ENCODE measurements at places on chromosomes 2 and 18.

GRCh38 chr2:2333076-2333475 is 2.0 kb upstream of the MYT1L start:
- no peak for DNase-seq

DNA sequence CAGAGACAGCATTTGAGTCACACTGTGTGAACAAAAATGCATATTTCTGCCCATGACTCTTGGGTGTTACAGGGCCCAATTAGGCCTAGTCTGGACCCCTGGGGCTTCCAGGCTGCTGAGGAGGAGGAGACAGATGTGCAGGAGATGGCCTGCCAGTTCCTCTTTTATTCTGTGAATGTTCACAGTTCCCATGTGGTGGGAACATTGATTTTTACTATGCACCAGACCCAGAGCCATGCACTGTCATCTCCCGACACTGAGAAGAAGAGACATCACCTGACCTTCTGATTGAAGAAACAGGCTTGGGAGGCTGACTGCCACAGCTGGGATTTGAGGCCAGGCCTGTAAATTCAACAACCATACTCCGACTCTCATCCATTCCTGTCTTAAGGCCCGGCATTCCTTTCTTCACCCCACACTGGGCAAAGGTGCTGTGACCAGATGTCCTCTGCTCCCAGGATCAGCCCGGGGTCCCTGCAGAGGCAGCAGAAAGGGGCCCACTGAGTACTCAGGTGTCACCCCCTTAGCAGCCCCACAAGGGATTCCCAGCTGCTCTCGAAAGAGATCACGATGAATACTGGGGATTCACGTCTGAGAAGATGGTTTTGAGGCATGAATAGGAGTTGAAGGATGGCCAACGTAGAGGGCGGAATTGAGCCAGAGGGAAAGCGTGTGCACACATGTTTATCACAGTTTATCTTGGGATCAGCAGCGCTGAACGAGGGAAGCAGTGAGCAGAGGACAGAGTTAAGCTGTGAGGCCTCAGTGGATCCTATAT is 3.6 kb upstream of the TFCP2L1 start:
- DNase-seq, result no peak

GRCh38 chr2:238776003-238776760 is 71.7 kb upstream of the TWIST2 start:
- DNase-seq, result no peak

DNA sequence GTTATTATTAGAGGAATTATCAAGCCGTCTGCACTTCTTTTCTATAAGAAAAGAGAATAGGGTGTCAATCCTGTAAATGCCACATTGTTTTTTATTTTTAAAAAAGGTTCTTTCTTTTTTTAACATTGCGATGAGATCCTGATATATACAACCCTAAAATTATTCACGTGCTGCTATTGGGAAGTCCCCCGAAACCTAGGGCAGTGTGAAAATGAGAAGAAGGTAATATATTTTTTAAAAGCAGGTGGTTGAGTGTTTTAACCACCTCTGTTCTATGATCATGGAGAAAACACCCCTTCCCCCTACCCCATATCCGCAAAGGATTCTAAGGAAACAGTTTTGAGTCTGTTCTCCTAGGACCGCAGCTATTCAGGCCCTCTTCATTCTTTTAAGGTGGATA is 94.5 kb upstream of the KLHL14 start:
- no peak for DNase-seq

DNA sequence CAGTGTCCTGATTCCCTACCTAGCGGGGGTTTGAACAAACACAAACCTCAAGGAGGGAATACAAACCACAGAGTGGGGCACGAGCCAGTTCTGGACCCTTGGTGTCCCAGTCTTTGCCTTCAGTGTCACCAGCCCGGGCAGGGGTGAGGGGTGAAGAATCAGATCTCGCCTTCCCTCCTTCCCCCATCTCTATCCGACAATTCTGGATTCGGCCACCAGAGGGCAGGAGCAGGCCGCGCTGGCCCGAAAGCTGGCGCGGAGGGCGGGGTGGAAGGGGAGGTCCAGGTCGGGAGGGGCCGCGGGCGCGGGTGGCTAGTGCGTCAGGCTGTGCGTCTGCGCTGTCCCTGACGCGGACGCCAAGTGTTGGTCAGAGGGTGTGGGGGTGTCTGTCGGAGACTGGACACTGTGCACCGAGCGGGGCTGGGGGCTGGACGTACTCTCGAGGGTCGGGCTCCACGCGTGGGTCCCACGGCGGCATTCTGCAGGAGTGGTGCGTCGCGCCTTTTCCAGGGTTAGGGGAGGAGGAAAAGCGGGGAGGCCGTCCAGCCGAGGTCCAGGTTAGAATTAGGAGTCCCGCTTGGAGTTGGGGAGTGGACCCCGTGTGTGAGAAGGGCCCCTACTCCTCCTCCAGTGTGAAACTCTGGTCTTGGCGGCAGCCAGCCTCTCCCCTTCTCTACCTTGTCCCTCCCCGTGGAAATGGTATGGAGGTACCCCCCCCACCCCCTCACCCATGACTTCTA is 2.9 kb upstream of the CRYBA2 start:
- DNase-seq, result peak; percentile 74

DNA sequence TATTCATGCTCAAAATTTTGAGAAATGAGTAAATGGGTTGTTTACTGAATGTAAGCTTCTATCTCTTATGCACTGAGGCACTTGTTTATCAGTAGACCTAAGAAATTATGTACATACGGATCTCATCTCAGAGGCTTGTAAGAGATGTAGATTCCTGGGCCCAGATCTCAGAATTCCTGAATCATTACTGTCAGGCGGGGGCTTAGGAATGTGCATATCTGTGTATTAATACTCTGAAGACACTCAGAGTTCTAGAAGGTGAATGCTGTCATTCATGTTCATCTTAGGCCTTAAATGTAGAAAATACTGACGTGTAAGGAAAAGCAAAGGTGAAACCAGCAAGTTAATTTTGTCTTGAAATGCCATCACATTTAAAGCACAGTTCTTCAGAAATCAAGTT is 169.6 kb downstream of the FMNL2 start:
- DNase-seq, result no peak

DNA sequence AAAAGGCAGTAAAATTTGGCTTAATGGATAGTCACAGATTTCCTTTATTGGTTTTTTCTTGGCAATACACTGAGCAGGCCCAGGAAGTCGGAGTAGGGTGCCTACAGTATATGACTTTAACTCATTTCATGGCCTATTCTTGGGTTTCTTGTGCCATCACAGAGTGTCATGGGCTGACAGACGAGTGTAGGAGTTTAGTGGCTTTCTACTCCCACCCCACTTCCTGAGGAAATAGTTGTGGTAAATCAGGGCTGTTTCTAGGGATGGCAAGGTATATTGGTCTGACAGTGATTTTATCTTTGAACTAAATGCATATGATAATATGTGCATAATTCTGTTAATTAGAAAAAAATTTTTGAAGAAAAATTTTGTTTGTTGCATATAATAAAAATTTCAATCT is 100.1 kb downstream of the PLCL1 start:
- peak; percentile 33 for DNase-seq

- DNase-seq, result no peak
Observed at GRCh38 chr2:236863729-236864126, 222.0 kb upstream of the COPS8 start.

GRCh38 chr18:53850902-53851301 is 373.6 kb downstream of the MBD2 start:
- DNase-seq, result no peak

- DNase-seq, result no peak
Observed at GRCh38 chr2:4914551-4914950, 777.6 kb upstream of the SOX11 start.

DNA sequence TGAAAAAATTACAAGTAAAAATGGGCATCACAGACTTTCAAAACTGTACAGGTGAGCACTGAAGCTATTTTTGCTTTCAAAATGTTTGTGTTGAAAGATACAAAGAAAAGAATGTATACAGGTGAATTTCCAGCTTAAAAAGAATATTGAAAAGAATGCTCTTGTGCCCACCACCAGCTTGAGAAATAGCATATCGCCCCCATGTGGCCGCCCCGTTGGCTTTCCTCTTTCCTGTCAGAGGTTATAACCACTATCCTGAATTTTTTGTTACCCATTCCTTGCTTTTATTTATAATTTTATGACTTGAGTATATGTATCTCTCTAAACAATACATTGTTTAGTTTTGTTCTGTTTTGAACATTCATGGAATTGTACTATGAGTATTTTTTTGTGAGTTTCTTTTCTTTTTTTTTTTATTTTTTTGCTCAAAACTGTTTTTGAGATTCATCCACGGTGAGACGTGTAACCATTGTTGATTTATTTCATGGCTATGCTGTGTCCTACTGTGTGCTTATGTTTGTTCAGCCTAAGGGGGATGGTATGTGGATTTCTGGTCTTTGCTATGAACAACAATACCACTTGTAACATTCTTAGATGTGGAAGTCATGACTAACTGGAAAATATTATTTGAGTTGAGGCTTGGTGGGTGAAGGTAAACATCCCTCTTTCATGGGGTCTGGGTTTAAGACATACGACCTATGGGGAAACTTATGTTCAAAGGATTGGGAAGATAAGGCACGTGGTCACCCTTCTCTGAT is 11.6 kb downstream of the TRPM8 start:
- DNase-seq, result peak; percentile 4

DNA sequence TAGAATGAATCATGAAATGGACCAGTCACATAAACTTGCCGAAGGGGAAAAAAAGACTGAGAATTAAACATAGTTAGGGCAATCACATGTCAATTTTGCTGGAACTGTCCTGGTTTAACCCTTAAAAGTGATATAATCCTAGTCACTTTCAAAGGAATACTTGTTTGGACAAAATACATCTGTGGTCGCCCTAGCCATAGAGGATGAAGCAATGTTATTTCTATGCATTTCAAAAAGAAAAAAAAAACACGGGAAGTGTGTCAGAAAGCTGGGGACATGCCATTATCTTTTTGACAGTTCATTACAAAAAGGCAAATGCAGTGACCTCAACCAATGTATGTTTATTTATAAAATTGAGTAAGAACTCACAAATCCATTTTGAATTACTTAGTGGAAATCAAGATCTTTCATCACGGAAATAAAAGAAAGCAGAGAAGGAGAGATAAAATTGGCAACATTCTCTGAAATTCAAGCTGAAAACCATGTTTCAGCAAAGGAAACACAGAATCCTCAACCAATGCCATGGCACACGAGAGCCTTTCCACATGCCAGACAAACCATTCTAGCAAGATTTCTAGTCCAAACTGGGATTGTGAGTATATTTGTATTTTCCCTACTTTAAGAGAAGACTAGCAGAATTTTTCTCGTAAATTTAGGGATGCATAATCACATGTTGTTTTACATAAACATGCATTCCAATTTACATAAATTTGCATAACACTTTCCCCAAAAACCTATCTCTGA is 854.3 kb upstream of the ACVR2A start:
- DNase-seq, result no peak

- no peak for DNase-seq
Observed at GRCh38 chr2:101287303-101287702, 21.2 kb downstream of the RNF149 start.

DNA sequence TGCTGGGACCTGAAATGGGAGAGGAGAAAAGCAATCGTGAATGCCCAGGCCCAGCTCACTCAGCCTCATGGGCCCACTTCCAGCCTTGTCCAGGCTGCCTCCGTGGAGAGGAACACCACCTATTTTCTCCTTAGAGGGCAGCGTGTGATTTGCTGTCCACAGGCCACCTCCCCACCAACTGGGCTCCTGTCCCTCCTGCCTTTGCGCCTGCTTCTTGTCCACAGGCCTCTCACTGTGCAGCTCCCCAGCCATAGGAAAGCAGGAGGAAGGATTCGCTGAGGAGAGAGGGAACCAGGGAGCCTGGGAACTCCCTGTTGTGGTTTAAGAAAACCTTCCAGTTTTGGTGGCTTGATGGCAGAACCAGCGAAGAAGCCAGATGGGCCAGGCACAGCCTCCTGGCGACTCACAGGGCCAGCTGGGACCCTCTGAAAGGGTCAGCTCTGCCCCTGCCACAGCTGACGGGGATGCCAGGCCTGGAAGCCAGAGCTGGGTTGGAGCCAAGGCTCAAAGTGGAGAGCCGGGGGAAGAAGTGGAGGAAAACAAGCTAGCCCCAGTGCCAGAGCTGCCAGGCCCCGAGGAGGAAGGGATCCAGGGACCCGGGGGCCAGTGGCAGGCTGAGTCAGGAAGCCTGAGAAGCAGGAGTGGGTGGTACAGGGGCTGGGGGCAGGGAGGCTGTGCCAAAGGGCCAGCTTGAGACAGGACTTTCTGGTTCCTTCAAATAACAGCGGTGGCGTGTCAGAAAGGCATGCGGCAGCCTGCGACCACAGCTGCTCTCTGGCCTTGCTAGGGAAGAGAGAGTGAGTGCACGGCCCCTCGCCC is 9.9 kb downstream of the TMBIM1 start:
- DNase-seq, result no peak

DNA sequence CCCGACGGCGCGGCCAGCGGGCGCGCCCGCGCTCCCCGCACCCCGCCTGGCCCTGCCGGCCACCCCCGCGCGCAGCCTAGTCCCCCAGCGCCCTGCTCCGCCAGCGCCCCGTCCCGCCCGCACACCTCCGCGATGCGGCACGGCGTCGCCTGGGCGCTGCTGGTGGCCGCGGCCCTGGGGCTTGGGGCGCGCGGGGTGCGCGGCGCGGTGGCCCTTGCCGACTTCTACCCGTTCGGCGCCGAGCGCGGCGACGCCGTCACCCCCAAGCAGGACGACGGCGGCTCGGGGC is 232 bp downstream of the SNED1 start:
- DNase-seq, result no peak

- peak; percentile 26 for DNase-seq
Observed at GRCh38 chr2:181677912-181678586, 2.3 kb downstream of the NEUROD1 start.

- DNase-seq, result no peak
Observed at GRCh38 chr2:121095257-121096080, 189.5 kb downstream of the TFCP2L1 start.

- no peak for DNase-seq
Observed at GRCh38 chr18:5979176-5979888, 84.0 kb upstream of the TMEM200C start.

DNA sequence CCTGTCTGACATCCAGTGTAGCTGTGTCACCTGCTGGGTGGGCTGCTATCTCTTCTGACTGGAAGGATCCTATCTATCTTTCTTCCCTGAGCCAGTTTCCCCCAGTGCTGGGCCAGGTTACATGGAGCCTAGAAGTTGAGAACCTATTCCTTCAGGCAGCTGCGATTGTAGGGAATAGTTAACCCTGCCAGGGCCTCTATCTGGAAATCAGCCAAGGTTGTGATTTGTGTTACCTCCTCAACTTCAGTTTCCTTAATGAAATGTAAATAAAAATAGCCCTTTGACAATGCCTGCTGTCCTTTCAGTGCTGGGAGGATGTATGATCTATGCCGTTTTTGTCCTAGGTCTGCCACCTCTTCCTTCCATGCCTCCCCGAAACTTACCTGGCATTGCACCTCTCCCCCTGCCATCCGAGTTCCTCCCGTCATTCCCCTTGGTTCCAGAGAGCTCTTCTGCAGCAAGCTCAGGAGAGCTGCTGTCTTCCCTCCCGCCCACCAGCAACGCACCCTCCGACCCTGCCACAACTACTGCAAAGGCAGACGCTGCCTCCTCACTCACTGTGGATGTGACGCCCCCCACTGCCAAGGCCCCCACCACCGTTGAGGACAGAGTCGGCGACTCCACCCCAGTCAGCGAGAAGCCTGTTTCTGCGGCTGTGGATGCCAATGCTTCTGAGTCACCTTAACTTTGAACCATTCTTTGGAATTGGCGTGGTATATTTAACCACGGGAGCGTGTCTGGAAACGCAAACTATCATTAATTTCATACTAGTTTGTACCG is 36.6 kb downstream of the GORASP2 start:
- no peak for DNase-seq

- DNase-seq, result no peak
Observed at GRCh38 chr2:115606350-115606749, 1163.9 kb downstream of the DPP10 start.

Measured in CD4-positive, alpha-beta T cell treated with Interleukin-15 for 4 hours (primary cell).